Small intestine (tissue), 16 donors: ENCODE measurements at places on chromosomes 11 and 22. TPM values are rescaled to one million over a fixed set of nuclear protein-coding genes. Genes with fewer than 3 reads are reported as not detected.

DNA sequence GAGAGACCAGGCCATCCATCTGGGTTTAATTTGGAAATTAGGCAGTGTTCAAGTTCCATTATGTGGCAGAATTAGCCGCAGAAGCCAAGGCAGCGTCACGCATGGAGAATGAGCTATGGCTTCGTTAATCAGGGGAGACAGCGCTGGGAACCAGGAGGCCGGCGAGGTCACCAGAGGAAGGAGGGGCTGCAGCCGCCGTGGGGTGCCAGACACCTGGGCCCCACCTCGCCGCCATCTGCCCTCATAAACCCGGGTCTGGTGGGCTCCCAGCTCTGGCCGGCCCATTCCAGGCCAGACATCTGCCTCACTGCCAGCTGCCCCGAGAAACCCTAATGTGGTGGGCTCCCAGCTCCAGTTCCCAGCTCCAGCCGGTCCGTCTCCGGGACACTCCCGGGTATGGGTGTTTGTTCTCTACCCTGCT is 676.9 kb downstream of the BRD1 start:
- no peak for DNase-seq
- no peaks in the 10 kb centered on the region for H3K36me3 ChIP-seq
- H3K27me3 ChIP-seq: no peaks in the 10 kb centered on the region
- peaks cover 24% of the 10 kb centered on the region for H3K4me1 ChIP-seq
- no peak overlapping the region for H3K27ac ChIP-seq

Gene TSSK2
- polyA plus RNA-seq: not detected

- no peak overlapping the region for H3K27ac ChIP-seq
- H3K4me1 ChIP-seq: no peaks in the 10 kb centered on the region
- peaks cover 3% of the 10 kb centered on the region for H3K36me3 ChIP-seq
- DNase-seq: no peak
- no peak overlapping the region for H3K4me3 ChIP-seq
- H3K27me3 ChIP-seq: no peaks in the 10 kb centered on the region
Measured at GRCh38 chr11:17923217-17923616, 89.6 kb downstream of the SERGEF start.

DNA sequence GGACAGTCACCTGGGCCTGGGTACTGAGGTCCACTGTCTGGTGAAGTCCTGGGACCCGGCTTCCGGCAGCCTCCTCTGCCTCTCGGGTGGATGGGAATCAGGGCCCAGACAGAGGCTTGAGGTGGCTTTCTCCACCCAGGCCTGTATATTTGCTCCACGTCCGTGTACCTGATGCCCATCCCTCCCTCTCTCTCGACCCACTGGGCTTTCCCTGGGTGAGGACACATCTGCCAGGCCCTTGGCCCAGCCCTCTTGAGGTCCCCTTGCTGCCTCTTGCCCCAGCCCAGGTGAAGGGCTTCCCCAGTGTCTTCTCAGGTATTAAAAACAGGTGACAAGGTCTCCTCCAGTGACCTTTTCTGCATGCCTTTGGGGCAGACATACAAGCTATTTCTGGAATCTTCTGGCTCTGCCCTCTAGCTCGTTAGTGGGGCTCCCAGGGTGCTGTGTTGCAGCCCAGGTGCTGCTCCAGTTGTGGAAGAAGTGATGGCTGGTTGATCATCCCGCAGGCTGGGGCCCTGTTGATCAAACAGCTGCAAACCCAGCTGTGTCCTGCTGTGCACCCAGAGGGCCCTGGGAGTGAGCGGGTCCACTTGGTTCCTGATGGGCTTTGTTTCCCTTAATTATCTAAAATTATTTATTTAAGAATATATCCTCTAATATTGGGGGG is 25.5 kb upstream of the ACR start:
- no peak overlapping the region for H3K27ac ChIP-seq
- H3K36me3 ChIP-seq: peaks cover 63% of the 10 kb centered on the region
- no peaks in the 10 kb centered on the region for H3K4me1 ChIP-seq
- no peaks in the 10 kb centered on the region for H3K27me3 ChIP-seq
- H3K4me3 ChIP-seq: no peak overlapping the region

DNA sequence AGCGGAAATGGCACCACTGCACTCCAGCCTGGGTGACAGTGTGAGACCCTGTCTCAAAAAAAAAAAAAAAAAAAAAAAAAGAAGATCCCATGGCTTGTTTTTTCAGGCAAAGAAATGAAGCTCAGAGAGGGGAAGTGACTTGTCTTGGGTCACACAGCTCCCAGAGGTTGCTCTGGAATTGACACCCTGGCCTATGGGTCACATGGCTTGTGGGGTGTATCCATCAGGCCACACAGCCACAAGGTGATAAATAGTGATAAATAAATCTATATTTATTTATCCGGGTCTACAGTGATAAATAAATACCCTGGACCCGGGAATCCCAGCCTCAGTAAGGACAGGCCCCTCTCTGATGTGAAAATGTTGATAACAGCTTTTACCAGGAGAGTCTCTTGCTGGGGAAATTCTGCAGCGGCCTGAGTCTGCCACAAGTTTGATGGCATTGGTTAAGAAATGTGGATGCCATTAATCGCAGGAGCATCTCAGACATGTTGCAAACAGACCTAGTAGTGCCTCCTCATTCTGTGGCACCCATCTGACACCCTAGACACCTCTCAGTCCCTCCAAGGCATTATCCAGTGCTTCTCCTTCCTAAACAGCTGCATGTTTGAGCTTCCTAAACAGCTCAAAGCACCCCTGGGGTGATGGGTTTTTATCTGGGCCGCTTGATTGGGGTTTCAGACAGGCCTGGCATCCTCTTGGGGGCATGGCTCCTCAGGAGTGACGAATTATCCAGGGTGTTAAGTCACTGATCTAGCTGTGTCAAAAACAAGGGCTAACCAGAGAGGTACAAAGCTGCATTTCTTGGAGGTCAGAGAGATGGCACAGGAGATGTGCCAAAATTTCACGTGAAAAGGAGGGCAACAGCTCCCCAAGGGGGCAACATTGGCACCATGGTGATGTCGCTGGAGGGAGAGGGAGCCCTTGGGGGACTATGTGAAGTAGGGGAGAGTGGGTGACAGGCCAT is 1.9 kb upstream of the EMID1 start:
- no peak overlapping the region for H3K4me3 ChIP-seq
- peak overlapping the region; percentile 9 for H3K27ac ChIP-seq
- no peaks in the 10 kb centered on the region for H3K36me3 ChIP-seq

- DNase-seq: peak; percentile 29
- H3K4me1 ChIP-seq: no peaks in the 10 kb centered on the region
- H3K36me3 ChIP-seq: no peaks in the 10 kb centered on the region
- H3K4me3 ChIP-seq: no peak overlapping the region
Measured at GRCh38 chr11:80320765-80321164, 879.9 kb upstream of the TENM4 start.

Gene WNT11
- 7.3 TPM for polyA plus RNA-seq

GRCh38 chr11:128779036-128779435 is 85.2 kb downstream of the FLI1 start:
- no peaks in the 10 kb centered on the region for H3K4me1 ChIP-seq
- no peaks in the 10 kb centered on the region for H3K36me3 ChIP-seq
- DNase-seq: no peak
- H3K4me3 ChIP-seq: no peak overlapping the region

GRCh38 chr22:30822216-30823014 is 127.7 kb downstream of the OSBP2 start:
- no peak for DNase-seq
- H3K36me3 ChIP-seq: no peaks in the 10 kb centered on the region
- no peaks in the 10 kb centered on the region for H3K4me1 ChIP-seq
- H3K4me3 ChIP-seq: no peak overlapping the region

- DNase-seq: no peak
- no peak overlapping the region for H3K27ac ChIP-seq
- no peaks in the 10 kb centered on the region for H3K4me1 ChIP-seq
- H3K4me3 ChIP-seq: no peak overlapping the region
- peaks cover 44% of the 10 kb centered on the region for H3K36me3 ChIP-seq
Measured at GRCh38 chr11:693415-693831, 1.6 kb downstream of the DEAF1 start.

- no peaks in the 10 kb centered on the region for H3K27me3 ChIP-seq
- H3K36me3 ChIP-seq: peaks cover 12% of the 10 kb centered on the region
- H3K4me1 ChIP-seq: no peaks in the 10 kb centered on the region
- no peak for DNase-seq
- no peak overlapping the region for H3K27ac ChIP-seq
- no peak overlapping the region for H3K4me3 ChIP-seq
Measured at GRCh38 chr22:24337894-24338645, 67.4 kb downstream of the SPECC1L start.
